NCI-H187 (cell line): ENCODE measurements at places on chromosomes 16 and 17.

- DNase-seq, result peak; percentile 3
These were observed 38.5 kb upstream of the NKD1 start for GRCh38 chr16:50509521-50510341.

DNA sequence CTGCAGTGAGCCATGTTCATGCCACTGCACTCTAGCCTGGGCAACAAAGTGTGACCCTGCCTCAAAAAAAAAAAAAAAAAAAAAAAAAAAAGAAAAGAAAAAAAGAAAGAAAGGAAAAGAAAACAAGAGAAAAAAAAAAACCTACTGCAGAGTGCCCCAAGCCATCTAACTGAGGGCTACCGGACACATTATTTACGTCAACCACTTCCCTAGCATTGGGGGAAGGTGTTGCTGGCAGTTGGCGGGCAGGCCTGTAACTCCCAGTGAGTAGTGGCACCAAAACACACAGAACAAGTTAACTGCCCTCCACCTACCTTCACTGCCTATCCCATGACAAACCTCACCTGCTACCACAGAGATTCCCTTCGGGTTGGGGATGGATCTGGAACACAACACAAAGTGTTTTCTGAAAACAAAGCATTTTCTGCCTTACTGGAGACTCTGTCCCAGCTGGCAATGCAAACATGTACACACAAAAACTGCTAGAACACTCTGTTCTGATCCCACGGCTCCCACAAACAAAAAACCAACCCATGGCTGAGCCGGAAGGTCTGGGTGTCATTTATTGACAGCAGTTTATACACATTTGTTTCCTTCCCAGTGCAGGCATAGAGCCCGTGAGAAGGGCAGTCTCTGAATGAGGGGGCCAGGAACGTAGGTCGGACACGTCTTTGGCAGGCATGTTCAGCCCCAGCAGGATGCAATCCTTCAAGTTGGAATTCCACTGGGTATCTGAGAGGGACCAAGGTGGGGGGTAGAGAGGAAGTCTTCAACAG is 11.0 kb downstream of the PHB1 start:
- no peak for DNase-seq

DNA sequence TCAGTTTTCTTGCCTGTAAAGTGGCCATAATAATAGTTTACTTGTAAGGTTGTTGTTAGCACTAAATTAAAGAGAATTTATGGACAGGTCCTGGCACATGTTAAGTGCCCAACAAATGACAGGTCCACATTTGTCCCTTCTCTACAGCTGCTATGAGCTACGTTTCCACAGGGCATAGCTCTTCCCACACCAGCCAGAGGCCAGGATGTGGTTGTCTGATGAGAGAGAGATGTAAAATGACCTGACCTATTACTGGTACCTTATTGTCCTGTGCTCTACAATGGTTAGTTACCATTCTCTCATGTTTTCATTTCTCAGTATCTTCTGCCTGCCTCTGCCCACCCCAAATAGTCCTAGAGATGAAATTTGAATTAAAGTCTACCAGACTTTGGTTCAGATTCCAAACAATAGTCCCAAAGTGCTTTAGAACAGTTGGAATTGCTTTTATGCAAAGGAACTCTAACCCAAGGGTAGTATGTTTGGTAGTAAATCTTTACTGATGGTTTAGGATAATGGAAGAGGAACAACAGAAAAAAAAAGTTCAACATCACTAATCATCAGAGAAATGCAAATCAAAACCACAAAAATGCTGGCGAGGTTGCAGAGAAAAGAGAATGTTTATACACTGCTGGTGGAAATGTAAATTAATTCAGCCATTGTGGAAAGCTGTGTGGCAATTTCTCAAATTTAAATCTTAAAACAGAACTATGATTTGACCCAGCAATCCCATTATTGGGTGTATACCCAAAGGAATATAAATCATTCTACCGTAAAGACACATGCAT is 57.1 kb upstream of the ANKFN1 start:
- DNase-seq, result no peak

GRCh38 chr17:3892095-3892998 is 506 bp downstream of the CAMKK1 start:
- no peak for DNase-seq

DNA sequence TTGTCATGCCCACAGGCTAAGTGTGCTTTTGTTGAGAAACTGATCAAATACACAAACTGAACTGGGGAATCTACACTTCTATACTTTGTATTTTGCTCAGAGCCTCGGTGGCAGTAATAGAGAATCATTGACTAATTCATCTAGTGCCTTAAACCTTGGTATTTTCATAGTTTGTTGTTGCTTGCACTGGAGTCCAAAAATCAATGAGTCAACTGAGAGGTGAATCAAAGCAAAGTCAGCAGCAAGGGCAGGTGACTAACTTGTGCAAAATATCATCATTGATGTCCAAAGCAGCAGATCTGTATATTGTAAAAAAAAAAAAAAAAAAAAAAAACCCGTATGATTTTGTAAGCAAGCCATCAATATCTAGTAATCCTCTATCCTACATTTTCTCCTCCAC is 296.4 kb downstream of the MAP2K6 start:
- no peak for DNase-seq

- DNase-seq, result no peak
These were observed 21.7 kb upstream of the WSCD1 start for GRCh38 chr17:6048486-6048885.

DNA sequence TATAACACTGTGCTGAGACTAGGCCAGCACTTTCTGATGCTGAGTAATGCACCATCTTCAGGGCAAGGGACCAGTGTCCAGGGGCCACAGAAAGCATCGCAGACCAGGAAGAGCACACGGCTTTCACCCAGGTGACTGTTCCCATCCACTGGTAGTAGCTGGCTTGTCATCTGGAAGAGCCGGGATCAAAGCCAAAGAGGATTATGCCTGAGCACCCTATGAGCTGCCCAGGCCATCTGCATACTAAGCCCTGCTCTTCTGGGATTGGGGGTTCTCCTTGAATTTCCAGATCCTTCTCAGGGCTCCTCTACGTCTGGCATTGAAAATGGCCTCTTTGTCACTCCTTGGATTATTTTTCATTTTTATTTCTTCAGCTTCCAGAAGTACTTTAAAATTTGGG is 140.7 kb downstream of the IRX3 start:
- DNase-seq, result no peak

- DNase-seq, result peak; percentile 18
These were observed 8.8 kb downstream of the ZG16B start for GRCh38 chr16:2838928-2839327.

GRCh38 chr16:84476401-84476800 is 28.1 kb downstream of the MEAK7 start:
- no peak for DNase-seq

DNA sequence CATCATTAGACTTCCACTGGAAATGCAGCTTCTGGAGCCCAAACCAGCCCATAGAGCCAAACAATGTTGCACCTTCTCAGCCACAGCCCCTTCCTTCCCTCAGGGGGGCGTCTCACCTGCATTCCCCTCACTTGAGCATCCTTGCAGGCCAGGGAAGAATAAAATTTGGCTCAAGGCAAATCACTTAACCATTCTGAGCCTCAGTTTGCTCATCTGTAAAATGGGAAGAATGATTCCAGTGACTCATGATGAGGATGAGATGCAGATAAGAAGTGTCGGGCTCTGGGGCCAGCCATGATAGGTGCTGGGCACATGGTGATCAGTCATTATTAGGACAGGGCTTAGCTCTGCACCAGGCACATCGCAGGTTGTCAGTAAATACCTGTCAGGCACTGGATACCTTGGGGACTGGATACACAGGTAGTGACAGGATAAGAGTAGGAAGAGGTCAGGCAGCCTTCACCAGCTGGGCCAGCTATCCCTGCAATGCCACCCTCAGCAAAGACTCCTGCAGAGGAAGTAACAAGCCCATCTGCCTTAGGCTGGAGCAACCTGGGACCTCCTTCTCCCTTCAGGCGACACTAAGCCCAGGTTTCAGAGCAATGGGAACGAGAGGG is 208.0 kb upstream of the TNRC6C start:
- no peak for DNase-seq

DNA sequence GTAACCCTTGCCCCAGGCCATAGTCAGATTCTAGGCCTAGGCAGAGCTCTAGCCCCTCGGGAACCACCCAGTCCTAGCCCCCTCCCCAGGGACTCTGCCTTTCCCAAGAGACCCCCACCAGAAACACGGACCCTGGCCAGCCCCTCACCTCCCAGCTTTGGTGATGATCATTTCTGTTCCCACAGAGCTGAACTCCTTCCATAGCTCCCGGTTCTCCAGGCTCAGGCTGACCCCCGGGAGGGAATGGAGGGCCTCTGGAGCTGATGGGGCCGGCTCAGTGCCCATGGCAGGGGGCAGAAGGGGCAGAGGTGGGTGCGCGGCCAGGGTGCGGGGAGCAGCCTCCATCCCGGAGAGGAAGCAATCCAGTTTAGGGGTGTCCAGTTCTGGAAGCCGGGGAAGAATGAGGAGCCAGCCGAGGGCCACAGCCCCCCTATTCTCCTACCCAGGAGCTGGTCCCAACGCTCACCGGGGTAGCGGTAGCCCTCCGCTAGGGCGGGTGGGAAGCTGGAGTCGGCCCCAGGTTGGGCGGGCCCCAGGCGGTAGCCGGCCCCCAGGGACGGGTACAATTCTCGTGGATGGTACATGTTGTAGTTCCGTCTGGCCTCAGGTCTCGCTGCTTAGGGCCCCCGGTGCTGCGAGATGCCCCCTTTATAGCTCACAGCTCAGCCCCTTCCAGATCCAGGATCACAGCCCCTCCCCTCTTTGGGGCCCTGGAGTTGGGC is 953 bp downstream of the TBX6 start:
- no peak for DNase-seq

GRCh38 chr16:71590584-71590983 is 13.7 kb upstream of the TAT start:
- DNase-seq, result no peak

- DNase-seq, result peak; percentile 87
These were observed 31.0 kb upstream of the ARL4D start for GRCh38 chr17:43367737-43368242.

- no peak for DNase-seq
These were observed 111.4 kb upstream of the ZFHX3 start for GRCh38 chr16:73159296-73159695.

DNA sequence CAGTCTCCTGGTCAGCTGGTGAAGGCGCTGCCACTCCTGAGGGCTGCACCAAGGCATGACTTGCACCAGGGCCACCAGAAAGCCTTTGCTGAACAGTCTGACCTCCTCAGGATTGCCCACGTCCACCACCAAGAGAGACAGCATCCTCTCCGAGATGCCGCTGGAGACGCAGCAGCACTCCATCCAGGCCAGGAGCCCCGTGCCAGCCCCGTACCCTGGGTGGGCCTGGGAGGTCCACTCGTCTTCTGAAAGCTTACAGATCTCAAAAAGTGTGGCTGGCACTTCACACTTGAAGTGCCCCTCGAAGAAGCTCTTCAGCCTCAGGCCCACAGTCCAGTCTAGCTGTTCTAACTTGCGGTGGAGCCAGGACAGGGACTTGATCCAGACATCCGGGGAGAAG is 6.7 kb downstream of the GEMIN4 start:
- DNase-seq, result no peak

DNA sequence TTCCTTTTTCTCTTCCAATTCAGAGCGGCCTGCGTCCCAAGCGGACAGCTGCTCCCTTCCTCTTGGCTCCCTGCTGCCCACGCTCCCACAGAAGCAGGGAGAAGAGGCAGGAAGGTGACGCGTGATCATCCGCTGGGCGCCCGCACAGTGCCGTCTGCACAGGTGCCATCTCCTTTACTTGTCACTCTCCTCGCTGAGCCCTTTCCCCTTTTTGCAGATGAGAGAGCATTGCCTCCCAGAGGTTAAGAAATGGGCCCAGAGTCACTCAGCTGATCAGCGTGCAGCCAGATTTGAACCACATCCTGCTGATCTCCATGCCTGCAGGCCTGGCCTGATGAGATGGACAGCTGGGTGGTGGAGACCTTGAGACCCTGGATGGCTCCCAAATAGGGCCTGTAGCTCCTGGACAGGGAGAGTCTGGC is 299.8 kb downstream of the SEC14L1 start:
- no peak for DNase-seq

DNA sequence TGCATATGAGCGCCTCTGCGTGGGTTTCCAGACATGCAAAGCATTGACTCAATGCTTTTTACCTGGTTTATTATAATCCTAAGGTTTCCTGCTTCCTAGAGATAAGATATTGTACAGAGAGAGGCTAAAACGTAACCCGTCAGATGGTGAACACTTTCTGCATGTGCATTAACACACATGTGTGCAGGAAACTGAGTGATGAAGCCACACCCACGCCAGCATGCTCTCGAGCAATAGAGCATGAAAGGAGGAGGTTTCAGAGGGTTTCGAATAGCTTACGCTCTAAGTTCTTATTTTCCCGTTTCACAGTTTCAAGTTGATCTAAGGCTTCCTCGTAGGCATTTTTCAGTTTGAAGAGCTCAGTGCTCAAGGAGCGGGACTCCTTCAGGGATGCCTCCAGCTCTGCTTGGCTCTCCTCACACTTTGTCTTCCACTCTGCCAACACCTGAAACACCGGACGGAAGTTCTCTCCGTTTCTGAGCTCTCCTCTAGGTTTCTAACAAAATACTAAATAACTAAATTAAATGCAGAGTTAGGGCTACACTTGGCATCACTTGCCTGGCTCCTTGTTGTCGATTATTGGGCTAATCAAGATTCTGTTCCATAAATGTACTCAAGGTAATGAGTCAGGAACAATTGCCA is 23.2 kb downstream of the MYH3 start:
- no peak for DNase-seq
